GM12892 (cell line): ENCODE measurements at places on chromosomes 16 and 17.

GRCh38 chr17:58533616-58534188 is 19.3 kb upstream of the MTMR4 start:
- no peak for DNase-seq

- no peak for DNase-seq
Observed at GRCh38 chr17:7471729-7472128, 7.7 kb downstream of the ZBTB4 start.

GRCh38 chr16:73037331-73037745 is 10.6 kb downstream of the ZFHX3 start:
- no peak for DNase-seq

GRCh38 chr16:57911743-57912142 is 59.2 kb downstream of the CNGB1 start:
- no peak for DNase-seq

- no peak for DNase-seq
Observed at GRCh38 chr16:35195173-35195863, 1735.9 kb downstream of the TP53TG3F start.

GRCh38 chr17:49554694-49555494 is 20.8 kb upstream of the NXPH3 start:
- no peak for DNase-seq

- DNase-seq, result no peak
Observed at GRCh38 chr17:2111691-2112090, 56.8 kb downstream of the HIC1 start.

- DNase-seq, result no peak
Observed at GRCh38 chr16:11032922-11033291, 88.5 kb downstream of the CLEC16A start.

DNA sequence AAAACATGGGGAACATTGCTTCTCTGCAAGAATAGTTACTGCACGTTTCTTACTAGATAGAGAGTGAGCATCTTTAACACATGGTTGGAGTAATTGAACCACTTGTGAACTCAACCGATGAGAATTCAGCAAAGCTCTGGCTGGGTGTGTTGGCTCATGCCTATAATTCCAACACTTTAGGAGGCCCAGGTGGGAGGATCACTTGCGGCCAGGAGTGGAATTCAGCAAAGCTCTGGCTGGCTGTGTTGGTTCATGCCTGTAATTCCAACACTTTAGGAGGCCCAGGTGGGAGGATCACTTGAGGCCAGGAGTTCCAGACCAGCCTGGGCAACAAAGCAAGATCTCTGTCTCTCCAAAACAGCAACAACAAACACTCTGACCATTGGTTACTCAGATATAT is 865.9 kb downstream of the KCNJ2 start:
- no peak for DNase-seq

GRCh38 chr16:685967-686366 is 1.8 kb upstream of the JMJD8 start:
- no peak for DNase-seq

GRCh38 chr16:491220-491919 is 36.1 kb upstream of the CAPN15 start:
- no peak for DNase-seq

DNA sequence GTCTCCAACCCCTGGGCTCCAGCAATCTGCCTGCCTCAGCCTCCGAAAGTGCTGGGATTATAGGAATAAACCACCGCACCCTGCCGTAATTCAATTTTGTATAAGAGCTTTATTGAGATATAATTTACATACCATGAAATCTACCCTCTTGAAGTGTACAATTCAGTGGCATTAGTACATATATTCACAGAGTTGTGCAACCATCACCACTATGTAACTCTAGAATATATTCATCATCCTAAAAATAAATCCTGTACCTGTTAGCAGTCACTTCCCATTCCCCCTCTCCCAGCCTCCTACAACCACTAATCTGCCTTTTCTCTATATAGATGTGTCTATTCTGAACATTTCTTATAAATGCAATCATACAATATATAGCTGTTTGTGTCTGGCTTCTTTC is 26.1 kb downstream of the TOM1L2 start:
- no peak for DNase-seq

DNA sequence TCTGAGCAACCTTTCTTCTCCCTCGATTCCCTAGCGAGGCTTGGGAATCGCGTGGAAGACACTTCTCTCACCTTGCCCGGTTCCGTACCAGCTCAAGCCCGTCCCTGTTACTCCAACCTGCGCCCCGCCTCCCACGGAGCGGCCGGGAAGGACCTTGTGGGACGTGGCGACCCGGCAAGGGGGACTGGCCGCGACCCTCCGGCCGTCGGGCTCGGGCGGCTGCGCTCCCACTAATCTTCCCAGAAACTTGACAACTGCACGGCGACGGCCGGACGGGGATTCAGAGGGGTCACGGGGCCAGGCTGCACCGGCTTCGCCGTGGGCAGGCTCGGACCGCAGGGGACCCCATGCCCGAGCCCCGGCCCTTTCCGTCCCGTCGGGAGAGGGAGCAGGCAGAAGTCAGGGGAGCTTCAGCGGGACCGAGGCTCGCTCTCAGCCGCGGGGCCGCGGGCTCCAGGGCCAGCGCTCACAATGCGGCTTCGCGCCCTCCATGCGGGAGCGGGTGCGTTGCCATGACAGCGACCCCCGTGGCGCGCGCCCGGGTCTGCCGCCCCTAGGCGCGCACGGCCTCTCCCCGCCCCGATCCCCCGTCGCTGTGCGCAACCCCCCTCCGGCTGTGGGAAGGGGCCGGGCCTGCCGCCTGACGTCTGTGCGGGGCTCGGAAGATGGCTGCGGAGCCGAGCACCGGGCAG is at the start of gene SGSM2:
SGSM2 (plus strand) TSS at position 650 of the 692 bp plus-strand sequence. CDS start 188 bp downstream, outside the sequence.
- DNase-seq, result peak; percentile 79

DNA sequence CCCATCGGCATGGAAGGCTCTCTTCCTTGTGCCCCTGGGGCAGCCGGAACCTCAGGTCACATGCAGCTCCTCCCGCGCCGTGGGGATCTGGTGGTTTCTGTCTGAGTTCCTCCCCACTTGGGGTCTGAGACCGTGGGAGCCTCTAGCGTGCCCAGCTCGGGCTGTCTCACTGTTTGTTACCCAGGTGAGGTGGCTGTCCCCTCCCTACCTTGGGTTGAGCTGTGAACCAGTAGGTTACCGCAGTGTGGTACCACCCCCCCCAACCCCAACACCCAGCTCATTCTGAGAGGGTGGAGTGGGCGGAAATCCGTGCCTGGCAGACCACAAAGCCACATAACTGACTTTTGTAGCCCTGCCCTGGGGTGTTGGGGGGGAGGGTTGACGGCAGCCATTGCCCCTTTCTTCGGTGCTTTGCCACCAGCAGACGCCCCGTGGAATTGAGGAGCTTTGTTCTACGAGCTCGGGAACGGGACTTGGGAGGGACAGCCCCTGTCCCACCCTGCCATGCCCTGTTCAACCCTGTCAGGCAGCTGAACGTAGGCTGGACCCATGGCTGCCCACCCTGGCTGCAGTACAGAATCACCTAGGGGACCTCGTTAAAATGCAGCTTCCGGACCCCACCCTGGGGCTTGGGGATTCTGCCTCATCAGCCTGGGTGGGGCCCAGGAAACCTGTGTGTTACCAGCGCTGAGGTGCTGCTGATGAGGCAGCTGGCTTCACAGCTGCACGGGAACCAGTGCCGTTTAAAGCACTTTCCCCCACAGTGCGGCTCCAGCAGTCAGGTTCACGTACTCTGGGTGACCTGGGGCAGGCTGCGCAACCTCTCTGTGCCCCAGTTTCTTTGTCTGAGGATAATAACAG is 18.5 kb downstream of the RAP1GAP2 start:
- no peak for DNase-seq

- no peak for DNase-seq
Observed at GRCh38 chr17:4199818-4200402, 56.9 kb downstream of the CYB5D2 start.

DNA sequence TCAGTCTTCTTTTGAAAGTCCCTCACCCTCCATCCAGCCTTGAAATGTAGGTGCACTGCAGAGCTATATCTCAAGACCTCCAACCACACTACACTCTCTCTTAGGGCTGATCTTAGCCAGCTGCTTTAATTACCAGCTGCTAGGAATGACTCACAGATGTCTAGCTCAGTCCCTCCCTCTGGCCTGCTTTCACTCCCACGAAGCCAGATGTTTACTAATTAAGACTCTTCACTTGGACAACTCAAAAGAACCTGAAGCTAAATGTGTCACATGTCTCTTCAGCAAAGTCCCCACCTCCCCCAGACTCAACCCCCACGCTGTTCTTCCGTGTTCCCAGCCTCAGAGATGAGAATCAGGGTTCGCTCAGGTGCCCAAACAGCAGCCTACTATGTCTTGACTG is 2.6 kb downstream of the GTF3C1 start:
- no peak for DNase-seq

DNA sequence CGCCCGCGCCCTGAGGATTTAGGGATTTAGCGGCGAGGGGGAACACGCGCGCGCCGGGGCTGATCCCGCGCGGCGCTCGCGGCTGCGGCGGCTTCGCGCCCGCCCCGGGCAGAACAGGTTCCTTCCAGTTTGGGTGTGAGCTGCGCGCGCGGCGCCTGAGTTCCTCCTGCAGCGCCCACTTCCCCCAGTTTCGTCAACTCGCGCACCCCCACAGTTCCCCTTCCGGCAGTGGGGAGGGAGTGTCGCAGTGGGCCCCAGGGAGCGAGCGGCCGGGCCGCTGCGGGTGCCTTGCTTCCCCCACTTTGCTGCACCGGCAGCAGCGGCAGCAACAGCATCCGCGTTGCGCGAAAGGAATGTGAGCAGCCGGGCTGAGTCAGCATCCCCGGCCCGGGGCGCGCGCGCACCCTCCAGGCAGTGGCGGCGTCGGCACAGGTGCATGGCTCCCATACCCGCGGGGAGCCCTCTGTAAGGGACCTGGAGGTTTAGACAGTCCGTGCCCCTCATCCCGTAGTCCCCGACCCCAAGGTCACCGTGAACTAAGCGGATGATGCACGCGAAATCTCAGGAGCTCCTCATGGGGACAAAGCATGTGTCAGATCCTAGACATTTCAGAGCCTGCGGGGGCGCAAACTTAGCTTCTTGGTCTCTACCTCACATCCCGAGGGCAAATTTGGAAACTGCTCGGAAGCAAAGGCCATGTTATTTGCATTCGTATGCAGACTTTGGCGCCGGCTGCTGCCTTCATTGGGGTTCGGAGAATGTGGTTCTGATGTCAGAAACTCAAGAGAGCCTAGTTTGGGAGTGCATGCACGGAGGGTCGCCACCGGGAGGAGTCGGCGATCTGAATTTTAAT is 767 bp downstream of the ARSG start:
- DNase-seq, result peak; percentile 84

GRCh38 chr17:63695889-63696288 is 4.0 kb downstream of the LIMD2 start:
- DNase-seq, result no peak

GRCh38 chr17:70017112-70017511 is 57.9 kb upstream of the KCNJ16 start:
- no peak for DNase-seq

DNA sequence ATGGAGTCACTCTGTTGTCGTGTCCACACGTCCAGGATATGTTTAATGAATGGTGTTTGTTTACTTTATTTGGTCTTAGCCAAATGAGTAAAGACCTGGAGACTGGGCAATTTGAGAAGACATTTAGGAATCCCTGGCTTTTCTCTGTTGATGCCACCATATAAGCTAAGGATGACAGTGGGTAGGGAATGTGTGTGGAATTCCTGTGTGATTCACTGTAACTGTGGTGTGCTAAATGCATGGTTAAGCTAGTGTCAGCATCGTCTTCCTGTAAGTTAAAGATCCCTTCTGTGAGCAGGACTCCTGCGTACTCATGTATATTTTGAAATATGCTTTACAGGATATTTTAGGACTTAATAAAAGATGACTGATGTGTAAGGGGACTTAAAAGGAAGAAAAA is 26.4 kb downstream of the GOSR1 start:
- DNase-seq, result no peak

DNA sequence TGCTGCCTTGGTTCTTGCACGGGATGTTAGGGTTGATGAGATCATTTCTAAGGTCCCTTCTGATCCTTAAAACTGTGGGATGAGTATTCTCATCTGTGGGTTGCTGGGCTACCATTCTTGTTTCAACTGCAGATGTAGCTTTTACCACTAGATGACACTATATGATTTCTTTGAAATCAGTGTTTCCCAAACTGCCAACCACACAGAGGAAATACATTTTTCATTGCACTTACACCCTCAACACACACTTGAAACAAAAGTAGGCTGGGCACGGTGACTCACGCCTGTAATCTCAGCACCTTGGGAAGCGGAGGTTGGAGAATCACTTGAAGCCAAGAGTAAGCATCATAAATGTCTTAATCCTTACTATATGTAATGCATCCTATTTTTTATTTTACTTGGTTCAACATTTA is 15.3 kb downstream of the LCMT1 start:
- no peak for DNase-seq
